Left ventricle myocardium superior (tissue), 1 donor: ENCODE measurements at places on chromosomes 1 and 21. TPM values are rescaled to one million over a fixed set of nuclear protein-coding genes. Genes with fewer than 3 reads are reported as not detected.

- no peak for DNase-seq
Measured at GRCh38 chr1:87940421-87940820, 611.7 kb downstream of the LMO4 start.

DNA sequence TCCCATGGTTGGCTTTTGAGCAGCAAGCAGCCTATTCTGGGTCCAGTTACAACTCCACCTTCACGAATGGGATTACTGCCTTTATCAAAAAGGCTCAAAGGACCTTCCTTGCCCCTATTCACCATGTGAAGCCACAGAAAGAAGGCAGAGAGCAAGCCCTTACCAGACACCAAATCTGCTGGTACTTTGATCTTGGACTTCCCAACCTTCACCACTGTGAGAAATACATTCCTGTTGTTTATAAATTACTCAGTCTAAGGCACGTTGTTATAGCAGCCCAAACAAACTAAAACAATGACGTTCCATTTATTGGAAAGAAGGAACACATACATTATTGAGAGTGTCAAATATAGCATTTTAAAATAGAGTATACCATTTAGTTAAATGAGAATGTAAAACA lies 1557.9 kb downstream of the PLA2G4A start:
- no peak for DNase-seq

- no peak for DNase-seq
Measured at GRCh38 chr1:16617114-16617631, 3.8 kb upstream of the NBPF1 start.

DNA sequence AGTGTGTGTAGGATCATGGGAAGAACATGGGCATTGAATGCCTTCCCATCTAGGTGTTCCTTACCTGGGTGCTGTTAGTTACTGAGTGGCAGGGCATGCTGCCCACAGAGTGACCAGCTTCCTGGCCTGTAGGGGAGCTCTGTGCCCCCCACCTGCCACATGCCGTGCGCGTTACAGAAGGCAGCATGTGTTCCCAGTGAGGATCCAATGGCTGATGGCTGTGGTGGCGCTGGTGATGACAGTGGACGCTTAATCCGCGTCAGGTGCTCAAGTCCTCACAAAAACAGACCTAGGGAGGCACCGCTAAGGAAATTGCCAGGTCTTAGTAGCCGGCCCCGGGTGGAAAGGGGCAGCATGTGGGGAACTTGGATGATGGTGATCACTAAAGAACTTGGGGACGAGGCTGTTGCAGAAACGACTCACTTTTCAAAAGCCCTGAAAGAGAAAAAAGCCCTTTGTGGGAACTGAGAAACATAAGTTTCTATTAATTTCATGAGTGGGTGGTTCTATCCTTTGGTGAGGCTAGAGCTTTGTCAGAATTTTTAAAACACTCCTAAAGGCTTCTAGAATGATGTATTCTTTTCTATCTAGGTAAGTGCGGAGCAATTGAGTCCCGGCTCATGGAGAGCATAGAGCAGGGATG lies 93.2 kb downstream of the PRDM2 start:
- no peak for DNase-seq

DNA sequence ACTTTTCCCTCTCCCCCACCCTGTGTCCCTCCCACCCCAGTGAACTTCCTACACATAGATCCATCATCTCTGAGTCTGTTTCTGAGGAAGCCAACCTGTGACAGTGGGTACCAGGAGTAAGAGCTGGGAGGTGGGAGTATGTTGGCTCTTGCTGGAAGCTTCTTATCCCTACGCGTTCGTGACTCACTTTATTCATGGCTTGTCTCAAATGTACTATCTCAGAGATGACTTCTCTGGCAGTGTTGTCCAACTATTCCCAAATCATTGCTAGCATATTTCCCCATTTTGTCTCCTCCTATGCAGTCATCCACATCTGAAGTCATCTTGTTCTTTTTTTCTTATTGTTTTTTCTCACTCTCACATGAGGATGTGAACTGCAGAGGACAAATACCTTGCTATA lies 88.0 kb downstream of the HIVEP3 start:
- no peak for DNase-seq

The RHD gene
- total RNA-seq, result not detected

The TRIM58 gene
- 0.07 TPM for total RNA-seq

The KCNE2 gene
- not detected for total RNA-seq

The TTC39A gene
- total RNA-seq, result 18.0 TPM

The SNAPIN gene
- total RNA-seq, result 60.1 TPM
